ENCODE measurements at places on chromosomes 12 and 14. TPM values are rescaled to one million over a fixed set of nuclear protein-coding genes. Genes with fewer than 3 reads are reported as not detected.

Gene KRT3
- total RNA-seq, result not detected

Gene PTPRO
- total RNA-seq, result 3.0 TPM

Gene GALNT8
- 0.15 TPM for total RNA-seq

Gene OR4E2
- total RNA-seq, result not detected

Gene GPR132
- total RNA-seq, result 2.1 TPM

Gene SERPINA9
- total RNA-seq, result not detected

Gene PPP4R4
- 0.50 TPM for total RNA-seq

Gene INHBC
- total RNA-seq, result not detected

Gene RAD9B
- 0.46 TPM for total RNA-seq

Gene CPNE8
- 5.8 TPM for total RNA-seq

Gene ABCD2
- total RNA-seq, result 1.3 TPM

Gene SLC10A1
- total RNA-seq, result not detected

Gene RILPL1
- total RNA-seq, result 21.8 TPM

Gene SIX4
- 2.8 TPM for total RNA-seq

Gene PAWR
- total RNA-seq, result 21.7 TPM

Gene MEG3
- 154 TPM for total RNA-seq

Gene MUCL1
- 0.83 TPM for total RNA-seq

Gene P3H3
- total RNA-seq, result 14.6 TPM

Gene MYF6
- not detected for total RNA-seq

Gene PELI2
- 6.7 TPM for total RNA-seq

Gene SYCP3
- total RNA-seq, result not detected

Gene LIN7A
- 2.9 TPM for total RNA-seq

Gene ABHD12B
- 0.46 TPM for total RNA-seq

Gene PPP1R36
- 0.95 TPM for total RNA-seq

Gene VWF
- 44.6 TPM for total RNA-seq

Gene RASAL1
- 61.5 TPM for total RNA-seq

Gene FAM222A
- total RNA-seq, result 57.8 TPM

Gene TMEM52B
- total RNA-seq, result 0.07 TPM

Gene PRDM4
- 22.3 TPM for total RNA-seq

Gene PITPNM2
- 22.6 TPM for total RNA-seq

Gene NFKBIA
- total RNA-seq, result 227 TPM

Gene SOX5
- total RNA-seq, result 2.2 TPM

Gene CEBPE
- total RNA-seq, result not detected

Gene RTL1
- not detected for total RNA-seq

Gene NEUROD4
- 1.3 TPM for total RNA-seq

Gene RBP5
- total RNA-seq, result 9.0 TPM

Gene TEAD4
- total RNA-seq, result 11.6 TPM

Gene TAS2R8
- total RNA-seq, result 0.91 TPM

Gene KERA
- not detected for total RNA-seq

Gene PTCSC3
- total RNA-seq, result not detected

Gene SRGAP1
- 11.1 TPM for total RNA-seq

Gene LHX5
- total RNA-seq, result not detected

Gene CRIP1
- total RNA-seq, result 4.5 TPM

Gene KLRK1
- total RNA-seq, result 1.7 TPM

Gene FGF23
- total RNA-seq, result not detected

Data from adrenal gland (tissue), 19 donors.